ENCODE measurements at places on chromosomes 2 and 18.

DNA sequence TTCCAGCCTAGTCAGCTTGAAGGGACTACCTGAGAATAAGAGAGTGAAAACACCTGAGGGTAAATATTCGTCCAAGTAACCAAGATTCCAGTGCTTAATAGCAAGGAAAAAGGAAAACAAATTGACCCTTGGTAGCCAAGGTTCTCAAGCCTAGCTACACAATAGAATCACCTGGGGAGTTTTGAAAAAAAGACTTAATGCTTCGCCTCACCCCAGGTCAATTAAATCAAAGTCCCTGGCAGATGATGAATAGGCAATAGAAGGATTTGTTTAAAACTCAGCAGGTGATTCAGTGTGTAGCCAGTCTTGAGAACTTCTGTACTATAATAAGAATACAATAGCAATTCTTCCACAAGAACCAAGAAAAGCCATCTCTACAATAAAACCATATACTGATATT lies 500.2 kb downstream of the XIRP2 start:
- DNase-seq, result peak; percentile 21

- DNase-seq, result no peak
These were observed 902.6 kb downstream of the CPS1 start for GRCh38 chr2:211458974-211459373.

DNA sequence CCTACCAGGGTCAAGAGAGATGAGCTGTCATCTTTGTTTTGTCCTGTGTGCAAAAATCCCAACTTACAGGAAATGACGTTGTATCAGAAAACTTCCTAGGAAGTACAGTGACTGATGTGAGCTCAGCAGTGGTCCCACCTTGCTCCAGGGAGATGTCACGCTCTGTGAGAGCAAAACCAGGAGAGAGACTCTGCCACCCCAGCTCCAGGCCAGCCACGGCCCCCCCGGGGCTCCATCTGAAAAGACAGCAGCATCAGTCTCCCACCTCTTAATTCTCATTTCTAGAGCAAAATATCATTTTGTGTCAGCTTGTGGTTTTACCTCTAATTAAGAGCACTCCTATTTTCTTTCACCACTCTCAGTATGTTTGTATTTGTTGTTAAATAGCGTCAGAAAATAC lies 57.5 kb downstream of the MYL12B start:
- no peak for DNase-seq

DNA sequence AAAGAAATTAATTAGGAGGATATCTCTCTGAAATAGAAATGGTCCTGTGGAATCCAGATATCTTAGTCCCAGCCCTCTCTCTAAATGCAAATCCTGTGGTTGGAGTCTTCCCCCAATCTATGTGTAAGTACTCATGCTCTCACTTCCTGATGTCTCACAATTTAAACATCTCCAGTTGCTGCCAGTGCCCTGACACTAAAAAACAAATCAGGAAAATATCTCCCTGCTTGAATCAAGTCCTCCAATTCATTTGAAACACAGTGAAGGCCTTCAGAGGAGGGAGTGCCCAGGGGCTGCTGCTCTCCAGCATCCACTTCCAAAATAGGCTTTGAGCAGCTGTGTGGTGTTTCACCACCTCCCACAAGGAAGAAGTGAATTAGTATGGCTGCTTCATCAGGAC lies 413.8 kb downstream of the RAD51AP2 start:
- DNase-seq, result no peak

GRCh38 chr2:73851274-73851673 lies 22.5 kb downstream of the STAMBP start:
- peak; percentile 56 for DNase-seq

- DNase-seq, result no peak
These were observed 86.4 kb upstream of the HK2 start for GRCh38 chr2:74747411-74748080.

DNA sequence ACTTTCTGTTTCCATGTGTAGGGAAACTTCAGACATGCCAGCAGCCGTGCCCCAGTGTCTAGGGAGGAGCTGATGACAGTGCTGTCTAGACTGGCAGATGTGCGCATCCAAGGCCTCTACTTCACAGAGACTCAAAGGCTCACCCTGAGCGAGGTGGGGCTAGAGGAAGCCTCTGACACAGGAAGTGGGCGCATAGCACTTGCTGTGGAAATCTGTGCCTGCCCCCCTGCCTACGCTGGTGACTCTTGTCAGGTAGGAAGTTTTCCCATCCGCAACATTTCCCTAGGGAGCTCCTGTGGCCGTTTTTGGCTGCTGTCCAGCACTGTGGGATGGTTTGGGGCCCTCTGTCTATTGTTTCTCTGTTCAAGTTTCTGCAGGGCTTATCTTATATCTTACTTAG lies 143.1 kb upstream of the TTC39C start:
- DNase-seq, result peak; percentile 91

DNA sequence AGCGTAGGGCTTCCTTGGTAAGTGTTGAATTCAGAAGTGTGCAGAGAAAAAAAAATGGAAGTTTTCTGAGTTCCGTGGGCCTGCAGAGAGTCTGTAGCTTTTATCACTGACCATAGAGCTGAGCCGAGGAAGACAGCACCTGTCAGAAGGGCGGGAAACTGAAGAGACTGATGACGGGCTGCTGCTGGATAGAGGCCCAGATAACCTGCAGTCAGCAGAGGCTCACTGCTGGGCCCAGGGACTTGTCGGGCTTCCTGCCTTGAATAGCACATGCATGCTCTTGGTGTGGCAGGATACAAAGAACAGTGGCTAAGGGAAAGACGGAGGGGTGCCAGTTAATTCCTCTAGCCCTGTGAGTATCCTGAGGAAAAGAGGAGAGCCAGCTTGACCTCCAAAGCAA lies 166.4 kb downstream of the MGAT5 start:
- DNase-seq, result no peak

DNA sequence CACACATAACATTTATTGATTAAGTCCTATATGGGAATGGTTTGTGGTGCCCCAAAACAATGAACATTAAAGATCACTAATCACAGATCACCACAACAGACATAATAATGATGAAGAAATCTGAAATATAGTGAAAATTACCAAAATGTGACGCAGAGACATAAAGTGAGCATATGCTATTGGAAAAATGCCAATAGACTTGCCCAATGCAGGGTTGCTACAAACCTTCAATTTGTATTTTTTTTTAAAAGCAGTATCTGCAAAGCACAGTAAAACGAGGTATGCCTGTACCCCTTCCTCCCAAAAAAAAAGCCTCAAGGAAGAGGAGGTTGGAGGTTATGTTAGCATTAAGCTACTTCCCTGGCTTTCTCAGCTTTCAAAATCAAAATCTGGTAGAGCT lies 131.1 kb downstream of the RBMS1 start:
- DNase-seq, result no peak

GRCh38 chr2:78780256-78780655 lies 245.2 kb upstream of the REG3G start:
- DNase-seq, result peak; percentile 66

DNA sequence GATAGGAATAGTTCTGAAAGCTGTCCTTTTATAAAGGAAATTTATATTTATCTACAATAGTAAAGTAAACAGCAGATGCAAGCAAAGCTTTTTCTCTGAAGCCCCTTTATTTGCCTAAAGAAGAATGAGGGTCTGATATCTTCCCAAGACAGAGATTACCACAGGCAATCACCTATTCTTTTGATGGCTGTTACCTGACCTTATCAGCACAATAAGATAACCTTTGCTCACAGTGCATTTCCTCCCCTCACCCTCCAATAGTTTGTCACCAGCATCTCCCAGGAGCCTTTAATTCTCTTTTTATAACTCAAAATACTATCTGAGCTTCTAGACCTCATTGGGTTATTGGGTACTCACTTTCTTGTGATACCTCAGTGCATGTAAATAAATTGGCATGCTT lies 6.5 kb upstream of the CFAP221 start:
- DNase-seq, result no peak

- DNase-seq, result no peak
These were observed 644 bp downstream of the ABCG5 start for GRCh38 chr2:43837831-43838559.

- DNase-seq, result no peak
These were observed 167.1 kb downstream of the MYO1B start for GRCh38 chr2:191412353-191412752.

- DNase-seq, result no peak
These were observed 164.3 kb downstream of the RPIA start for GRCh38 chr2:88855620-88856408.

GRCh38 chr2:234191819-234192407 lies 141.4 kb downstream of the SPP2 start:
- DNase-seq, result peak; percentile 11

DNA sequence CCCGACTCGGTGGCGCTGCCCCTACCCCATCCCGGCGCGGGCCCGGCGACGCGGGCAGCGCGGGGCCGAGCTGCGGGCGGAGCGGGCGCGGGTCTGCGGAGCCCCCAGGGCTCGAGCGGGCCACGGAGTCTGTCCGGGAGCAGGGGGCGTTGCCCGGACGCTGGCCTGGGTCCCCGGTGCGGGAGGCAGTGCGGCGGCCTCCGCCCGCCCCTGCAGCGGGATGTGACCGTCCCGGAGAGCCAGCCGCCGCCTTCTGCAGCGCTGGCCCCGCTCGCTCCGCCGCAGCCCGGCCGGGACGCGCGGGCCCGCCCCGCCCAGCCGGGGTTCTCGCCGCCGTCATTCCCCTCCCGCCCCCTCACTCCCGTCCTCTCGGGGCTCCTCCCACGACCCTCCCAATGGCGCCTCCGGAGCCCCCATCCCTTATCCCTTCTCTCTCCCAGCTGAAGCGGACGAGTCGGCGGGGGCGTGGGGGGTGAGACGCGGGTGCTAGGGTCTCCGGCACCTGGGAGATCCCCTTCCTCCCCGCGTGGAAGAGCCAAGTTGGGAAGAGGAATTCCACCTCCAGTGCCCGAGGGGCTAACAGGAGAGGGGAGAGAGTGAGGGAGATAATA lies at the start of gene FNDC4:
Gene FNDC4, minus strand, starts transcription at position 257 of the 611 bp plus-strand sequence. CDS start 521 bp downstream, outside the sequence.
- DNase-seq, result peak; percentile 58

DNA sequence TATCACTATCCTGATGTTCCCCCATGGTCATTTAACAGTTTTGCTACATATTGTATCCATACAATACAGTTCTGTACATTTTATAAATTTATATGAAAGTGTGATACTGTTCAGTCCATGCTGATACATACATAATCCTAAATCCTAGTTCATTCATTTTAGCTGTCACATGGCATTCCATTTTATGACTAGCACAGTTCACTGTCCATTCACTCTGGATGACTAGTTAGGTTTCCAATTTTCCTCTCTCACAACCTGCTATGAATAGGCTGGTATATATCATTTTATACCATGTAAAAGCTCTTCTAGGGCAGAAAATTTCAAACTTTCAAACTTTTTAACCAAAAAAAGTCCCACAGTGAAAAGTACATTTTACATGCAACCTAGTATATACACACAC lies 15.2 kb downstream of the SMAD2 start:
- no peak for DNase-seq

DNA sequence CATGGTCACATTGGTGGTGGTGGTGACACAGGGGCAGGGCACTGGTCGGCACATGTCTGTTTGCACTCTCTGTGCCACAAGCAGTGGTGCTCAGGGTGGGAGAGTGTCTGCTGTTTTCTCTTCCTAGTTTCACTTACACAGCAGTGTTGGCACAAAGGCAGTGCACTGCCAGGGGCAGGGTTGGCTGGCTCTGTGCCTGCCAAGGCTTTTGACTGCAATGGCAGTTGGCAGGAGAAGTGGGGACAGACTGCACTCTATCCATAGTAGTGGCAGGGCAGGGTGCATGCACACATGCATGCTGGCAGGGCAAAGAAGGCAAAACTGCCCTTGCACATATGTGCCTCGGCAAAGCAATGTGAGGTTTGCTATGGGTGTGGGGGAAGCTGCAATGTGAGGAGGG lies 635.9 kb downstream of the SUCLG1 start:
- no peak for DNase-seq

DNA sequence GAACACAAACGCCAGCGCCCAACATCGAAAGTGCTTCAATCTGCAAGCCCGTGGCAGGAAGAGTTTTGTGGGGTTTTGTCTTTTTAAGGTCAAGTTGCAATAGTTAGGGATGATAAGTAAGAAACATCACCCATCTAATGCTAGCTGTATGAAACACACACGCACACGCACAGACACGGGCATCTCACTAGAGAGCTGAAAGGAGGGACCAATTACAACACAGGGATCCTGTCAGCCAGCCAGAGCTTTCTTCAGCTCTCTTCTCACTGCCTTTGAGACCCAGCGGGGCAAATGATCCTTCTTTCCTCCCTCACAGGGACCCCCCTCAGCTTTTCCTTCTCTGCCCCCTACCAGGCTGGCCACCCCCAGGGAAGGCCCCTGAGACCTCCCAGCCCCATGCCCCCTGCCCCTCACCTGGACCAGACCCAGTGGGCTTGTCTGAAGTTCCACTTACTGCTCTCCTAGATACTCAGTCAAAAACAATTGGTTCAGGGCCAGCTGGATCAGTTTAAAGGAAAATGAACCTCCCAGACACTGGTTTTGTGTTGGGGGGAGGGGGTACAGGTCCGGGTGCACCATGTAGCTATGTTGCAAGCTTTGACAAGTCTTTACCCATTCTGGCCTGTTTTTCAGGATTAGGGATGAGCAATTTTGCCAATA lies 17.9 kb downstream of the CYP26B1 start:
- no peak for DNase-seq

DNA sequence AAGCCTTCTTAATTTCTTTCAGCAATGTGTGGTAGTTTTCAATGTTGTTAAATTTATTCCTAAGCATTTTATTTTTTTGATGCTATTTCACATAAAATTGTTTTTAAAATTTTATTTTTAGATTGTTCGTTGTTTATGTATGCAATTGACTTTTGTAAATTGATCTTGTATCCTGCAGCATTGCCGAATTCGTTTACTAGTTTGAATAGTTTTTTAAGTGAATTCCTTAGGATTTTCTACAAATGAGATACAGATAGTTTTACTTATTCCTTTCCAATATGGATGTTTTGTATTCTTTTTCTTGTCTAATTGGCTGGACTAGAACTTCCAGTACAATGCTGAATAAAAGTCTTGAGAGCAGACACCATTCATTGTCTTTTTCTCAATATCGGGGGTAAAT lies 55.6 kb downstream of the QPCT start:
- DNase-seq, result no peak

- no peak for DNase-seq
These were observed 72.8 kb upstream of the TGFA start for GRCh38 chr2:70626254-70626990.

DNA sequence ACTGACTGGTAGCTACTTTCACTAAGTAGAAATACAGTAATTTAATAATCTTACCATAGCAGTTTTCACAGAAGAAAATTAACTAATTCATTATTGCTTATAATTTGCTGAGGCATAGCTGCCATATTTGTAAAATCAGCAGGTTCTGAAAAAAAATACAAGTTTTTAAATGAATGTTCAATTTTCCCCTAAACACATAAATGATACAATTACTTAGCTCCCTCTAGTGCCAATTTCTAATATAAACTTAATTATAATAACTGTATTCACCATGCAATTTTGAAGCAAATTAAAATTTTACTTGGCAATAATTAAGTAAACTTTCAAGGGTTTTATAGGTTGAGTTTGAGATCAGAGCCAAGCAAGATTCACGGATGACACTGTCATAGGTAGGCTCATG lies 1321.6 kb upstream of the ACVR2A start:
- peak; percentile 17 for DNase-seq

DNA sequence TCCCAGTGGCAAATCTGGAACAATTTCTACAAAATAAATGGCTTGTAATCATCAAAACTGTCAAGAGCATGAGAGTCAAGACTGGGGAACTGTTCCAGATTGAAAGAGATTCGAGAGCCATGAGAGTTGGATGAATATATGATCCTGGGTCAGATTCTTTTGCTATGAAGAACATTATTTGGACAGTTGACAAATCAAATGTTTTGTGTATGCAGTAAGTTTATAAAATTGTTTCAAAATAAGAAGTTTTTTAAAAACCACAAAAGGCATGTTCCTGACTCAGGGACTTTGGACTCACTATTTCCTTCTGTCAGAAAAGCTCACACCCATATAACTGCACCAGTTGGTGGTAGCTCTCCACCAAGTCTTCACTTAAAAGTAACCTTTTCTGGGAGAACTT lies 38.5 kb downstream of the ROCK2 start:
- DNase-seq, result no peak
